SK-N-SH (cell line): ENCODE measurements at places on chromosomes 6 and 20.

- no peaks in the 10 kb centered on the region for H3K4me1 ChIP-seq
- no peak overlapping the region for H3K27ac ChIP-seq
- DNase-seq, result no peak
- H3K4me3 ChIP-seq, result no peak overlapping the region
- H3K36me3 ChIP-seq, result no peaks in the 10 kb centered on the region
Measured at GRCh38 chr6:155024391-155025027, 29.4 kb downstream of the TIAM2 start.

- DNase-seq, result no peak
- H3K4me1 ChIP-seq, result peaks cover 22% of the 10 kb centered on the region; the same call in 1 of the 2 replicates
- no peak overlapping the region for H3K4me3 ChIP-seq
- peak overlapping the region; percentile 88 for H3K27ac ChIP-seq
Measured at GRCh38 chr20:8388707-8389106, 256.6 kb downstream of the PLCB1 start.

DNA sequence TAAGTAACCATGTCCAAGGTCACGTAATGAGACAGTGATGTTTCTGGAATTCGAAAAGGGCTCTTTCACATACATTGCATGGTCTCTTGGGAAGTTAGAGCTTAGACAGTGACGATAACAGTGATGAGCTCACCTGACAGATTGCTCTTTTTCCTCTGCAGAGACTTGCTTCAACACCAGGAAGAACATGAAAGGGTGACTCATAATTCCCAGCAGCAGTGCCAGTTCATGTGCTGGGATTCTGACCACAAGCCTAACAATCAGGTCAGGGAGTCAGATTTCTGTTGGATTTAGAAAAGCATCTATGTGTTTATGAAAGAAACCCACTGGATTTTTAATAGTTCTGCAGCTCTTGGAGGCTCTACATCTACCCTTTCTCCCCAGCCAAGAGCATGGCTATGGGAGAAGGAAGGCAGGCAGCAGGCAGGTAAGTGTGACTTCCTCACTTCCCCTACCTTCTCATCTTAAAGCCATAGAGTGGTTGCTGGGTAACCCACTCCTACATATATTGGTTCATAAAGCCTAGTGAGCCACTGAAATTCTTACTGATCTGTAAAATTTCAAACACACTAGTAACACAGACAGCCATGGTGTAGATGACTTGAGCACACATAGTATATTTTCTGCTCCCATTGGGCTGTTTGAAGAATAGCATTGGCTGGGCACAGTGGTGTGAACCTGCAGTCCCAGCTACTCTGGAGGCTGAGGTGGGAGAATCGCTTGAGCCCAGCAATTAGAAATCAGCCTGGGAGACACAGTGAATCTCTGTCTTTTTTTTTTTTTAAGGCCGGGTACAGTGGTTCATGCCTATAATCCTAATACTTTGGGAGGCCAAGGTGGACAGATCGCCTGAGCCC, 44.4 kb upstream of the LOC128125822 start:
- H3K4me1 ChIP-seq, result no peaks in the 10 kb centered on the region; the same call in 1 of the 2 replicates
- no peaks in the 10 kb centered on the region for H3K36me3 ChIP-seq
- H3K27me3 ChIP-seq, result no peaks in the 10 kb centered on the region
- peak overlapping the region; percentile 8; the same call in 1 of the 2 replicates for H3K27ac ChIP-seq
- no peak for DNase-seq

DNA sequence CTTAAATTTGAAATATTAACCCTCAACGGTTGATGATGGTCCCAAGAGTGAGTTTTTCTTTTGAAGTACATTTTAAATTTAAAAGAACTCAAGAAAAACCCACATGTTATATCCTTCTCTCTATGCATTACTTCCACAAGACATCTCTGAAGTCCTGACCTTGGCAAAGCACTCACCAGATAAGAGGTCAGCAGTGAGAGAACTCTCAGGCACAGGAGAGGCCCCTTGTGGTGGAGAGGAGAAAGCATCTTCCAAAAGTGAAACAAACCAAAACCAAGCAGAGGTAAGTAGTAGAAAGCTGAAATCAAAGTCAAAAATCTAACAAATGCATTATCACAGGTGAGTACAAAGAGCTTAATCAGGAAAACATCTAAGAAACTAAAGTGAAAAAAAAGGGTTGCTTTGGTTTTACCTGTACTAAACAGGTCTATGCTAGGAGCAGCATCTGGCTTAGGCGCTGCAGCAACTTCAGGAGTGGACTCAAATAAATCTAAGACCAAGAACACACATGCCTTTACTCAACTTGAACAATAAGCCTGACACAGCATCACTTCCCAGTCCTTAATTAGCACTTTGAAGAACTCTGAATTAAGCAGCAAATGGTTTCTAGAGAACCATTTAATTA, 80.5 kb downstream of the PRSS35 start:
- no peaks in the 10 kb centered on the region for H3K27me3 ChIP-seq
- DNase-seq, result peak; percentile 22
- H3K27ac ChIP-seq, result no peak overlapping the region
- H3K4me1 ChIP-seq, result no peaks in the 10 kb centered on the region
- H3K36me3 ChIP-seq, result no peaks in the 10 kb centered on the region
- H3K4me3 ChIP-seq, result no peak overlapping the region

DNA sequence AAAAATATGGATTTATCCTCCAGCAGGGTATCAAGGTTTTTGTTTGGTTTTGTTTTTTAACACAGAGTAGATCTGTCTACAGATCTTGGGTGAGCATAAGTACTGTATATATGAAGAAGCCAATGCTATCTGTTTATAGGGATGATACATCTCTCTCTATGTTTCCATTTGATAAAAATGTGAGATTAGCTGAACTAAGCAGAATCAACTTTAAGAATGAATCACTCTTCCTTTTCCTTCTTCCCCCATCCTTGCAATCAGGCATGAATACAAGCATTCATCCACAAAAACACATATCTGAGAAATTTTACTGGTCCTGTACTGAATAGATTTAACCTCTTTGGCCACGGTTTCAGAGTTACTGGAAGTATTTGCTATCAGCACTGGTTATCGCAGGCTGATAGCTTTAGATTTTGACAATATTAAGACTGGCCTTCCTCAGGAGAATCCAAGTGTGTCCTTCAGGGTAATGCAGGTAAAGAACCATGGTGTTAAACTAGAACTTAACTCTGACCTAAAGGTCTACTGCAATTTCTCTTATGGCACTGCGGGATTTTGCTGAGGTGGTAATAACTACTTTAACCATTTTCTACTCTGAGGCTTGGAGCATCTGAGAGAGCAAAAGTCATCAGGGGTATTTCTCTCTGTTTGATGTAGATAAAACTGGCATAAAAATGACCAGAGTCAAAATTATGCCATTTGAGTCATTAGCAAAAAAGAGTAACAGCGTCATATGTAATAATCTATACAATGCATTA, 1.5 kb downstream of the SNAP25 start:
- no peaks in the 10 kb centered on the region for H3K4me1 ChIP-seq
- no peaks in the 10 kb centered on the region for H3K36me3 ChIP-seq
- H3K4me3 ChIP-seq, result peak overlapping the region; percentile 69
- peak overlapping the region; percentile 87 for H3K27ac ChIP-seq
- DNase-seq, result no peak

GRCh38 chr6:87078983-87079616, 15.8 kb downstream of the CGA start:
- H3K27ac ChIP-seq, result no peak overlapping the region
- peak overlapping the region; percentile 24; the same call in 1 of the 2 replicates for H3K4me3 ChIP-seq
- peak; percentile 69 for DNase-seq

DNA sequence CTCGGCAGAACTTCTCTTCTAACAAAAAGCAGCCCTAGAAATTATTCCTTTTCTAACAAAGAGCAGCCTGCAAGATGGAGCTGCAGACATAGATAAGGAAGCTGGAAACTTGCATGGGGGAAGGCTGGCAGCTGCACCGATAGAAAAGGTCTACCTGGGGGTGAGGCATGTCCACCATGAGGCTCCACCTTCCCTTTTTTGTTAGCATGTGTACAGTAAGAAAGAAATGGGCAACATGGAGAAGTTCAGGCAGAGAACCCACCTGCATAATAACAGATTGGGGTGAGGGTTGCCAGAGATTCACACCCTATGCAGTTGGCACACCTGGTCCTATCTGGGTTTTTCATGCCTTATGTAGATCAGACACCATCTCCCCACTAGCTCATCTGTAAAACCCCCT, 25.4 kb downstream of the ZNF311 start:
- H3K27ac ChIP-seq, result no peak overlapping the region
- no peaks in the 10 kb centered on the region for H3K27me3 ChIP-seq
- peaks cover 5% of the 10 kb centered on the region; the same call in 1 of the 2 replicates for H3K4me1 ChIP-seq

DNA sequence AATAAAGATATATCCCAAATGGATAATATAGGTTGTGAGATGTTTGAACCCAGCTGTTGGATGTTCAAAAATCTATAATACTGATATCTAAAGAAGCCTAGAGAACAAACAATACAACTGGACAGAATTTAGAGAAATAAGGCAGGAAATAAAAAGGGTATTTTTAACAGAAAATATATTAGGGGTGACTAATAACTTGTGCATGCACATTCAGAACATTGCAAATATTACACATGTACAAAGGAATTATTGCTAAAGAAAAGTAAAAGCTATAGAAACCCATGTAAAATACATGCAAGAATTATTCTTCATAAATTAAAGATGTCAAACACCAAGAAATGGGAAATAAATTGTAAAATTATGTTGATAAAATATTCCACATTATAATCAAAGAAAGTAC, 32.7 kb upstream of the HCRTR2 start:
- no peak overlapping the region for H3K27ac ChIP-seq
- no peak for DNase-seq
- H3K4me1 ChIP-seq, result no peaks in the 10 kb centered on the region
- H3K27me3 ChIP-seq, result no peaks in the 10 kb centered on the region
- no peak overlapping the region for H3K4me3 ChIP-seq
- no peaks in the 10 kb centered on the region for H3K36me3 ChIP-seq

DNA sequence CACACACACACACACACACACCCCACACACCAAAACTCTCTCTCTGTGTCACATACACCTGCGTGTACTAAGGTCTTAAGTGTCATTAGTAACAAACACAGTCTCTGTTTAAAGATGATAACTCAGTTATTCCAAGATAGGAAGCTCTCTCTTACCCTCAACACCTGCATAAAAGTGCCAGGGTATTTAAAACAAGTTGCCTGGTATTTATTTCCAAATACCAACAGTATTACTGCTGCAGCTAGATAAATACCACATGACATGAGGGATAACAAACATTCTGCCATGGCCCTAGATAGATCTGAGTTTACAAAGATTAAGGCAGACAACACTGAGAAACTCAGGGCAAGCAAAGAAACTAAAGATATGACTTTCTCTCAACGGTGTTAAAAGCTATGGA, 118.5 kb downstream of the SIM1 start:
- H3K36me3 ChIP-seq, result no peaks in the 10 kb centered on the region
- H3K27me3 ChIP-seq, result no peaks in the 10 kb centered on the region
- H3K27ac ChIP-seq, result peak overlapping the region; percentile 62; the same call in 1 of the 2 replicates
- peak overlapping the region; percentile 19 for H3K4me3 ChIP-seq
- DNase-seq, result no peak

GRCh38 chr6:155171747-155172449, 91.9 kb upstream of the CLDN20 start:
- DNase-seq, result no peak
- H3K4me3 ChIP-seq, result no peak overlapping the region; the same call in 1 of the 2 replicates
- H3K27ac ChIP-seq, result peak overlapping the region; percentile 59; the same call in 1 of the 2 replicates
- no peaks in the 10 kb centered on the region for H3K36me3 ChIP-seq

DNA sequence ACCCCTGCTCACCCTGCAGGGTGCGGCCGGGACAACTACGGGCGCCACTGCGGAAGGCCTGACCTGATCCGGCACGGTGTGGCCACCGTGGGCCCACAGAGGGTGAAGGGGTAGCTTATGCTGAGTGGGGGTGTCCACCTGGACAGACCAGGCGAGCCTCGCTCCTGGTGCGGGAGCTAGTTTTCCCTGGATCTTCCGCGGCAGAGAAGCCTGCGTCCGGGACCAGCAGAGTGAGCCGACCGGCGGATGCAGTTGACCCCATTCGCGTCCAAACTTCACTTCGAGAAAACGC, 38.2 kb downstream of the NCR2 start:
- peaks cover 2% of the 10 kb centered on the region; the same call in 1 of the 2 replicates for H3K4me1 ChIP-seq
- no peaks in the 10 kb centered on the region for H3K36me3 ChIP-seq
- H3K27ac ChIP-seq, result no peak overlapping the region
- peak; percentile 27 for DNase-seq

DNA sequence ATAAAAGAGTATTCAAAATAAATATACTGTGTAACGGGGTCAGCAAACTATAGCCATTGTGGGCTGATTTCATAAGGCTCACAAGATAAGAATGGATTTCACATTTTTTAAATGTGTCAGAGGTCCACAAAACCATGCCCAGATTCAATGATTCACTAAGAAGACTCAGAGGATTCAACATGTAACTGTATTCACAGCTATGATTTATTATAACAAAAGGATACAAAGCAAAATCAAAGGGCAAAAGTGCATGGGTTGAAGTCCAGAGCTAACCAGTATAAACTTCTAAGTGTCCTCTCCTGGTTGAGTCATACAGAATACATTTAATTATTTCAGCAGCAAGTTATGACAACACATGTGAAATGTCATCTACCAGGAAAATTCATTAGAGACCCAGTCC, 49.2 kb downstream of the TBC1D32 start:
- H3K4me3 ChIP-seq, result no peak overlapping the region
- H3K4me1 ChIP-seq, result no peaks in the 10 kb centered on the region
- DNase-seq, result no peak
- H3K36me3 ChIP-seq, result peaks cover 7% of the 10 kb centered on the region
- no peaks in the 10 kb centered on the region for H3K27me3 ChIP-seq

- no peak for DNase-seq
- H3K36me3 ChIP-seq, result no peaks in the 10 kb centered on the region
- no peaks in the 10 kb centered on the region; the same call in 1 of the 2 replicates for H3K27me3 ChIP-seq
- no peak overlapping the region for H3K27ac ChIP-seq
- no peaks in the 10 kb centered on the region; the same call in 1 of the 2 replicates for H3K4me1 ChIP-seq
Measured at GRCh38 chr6:144334150-144334708, 49.1 kb downstream of the UTRN start.

DNA sequence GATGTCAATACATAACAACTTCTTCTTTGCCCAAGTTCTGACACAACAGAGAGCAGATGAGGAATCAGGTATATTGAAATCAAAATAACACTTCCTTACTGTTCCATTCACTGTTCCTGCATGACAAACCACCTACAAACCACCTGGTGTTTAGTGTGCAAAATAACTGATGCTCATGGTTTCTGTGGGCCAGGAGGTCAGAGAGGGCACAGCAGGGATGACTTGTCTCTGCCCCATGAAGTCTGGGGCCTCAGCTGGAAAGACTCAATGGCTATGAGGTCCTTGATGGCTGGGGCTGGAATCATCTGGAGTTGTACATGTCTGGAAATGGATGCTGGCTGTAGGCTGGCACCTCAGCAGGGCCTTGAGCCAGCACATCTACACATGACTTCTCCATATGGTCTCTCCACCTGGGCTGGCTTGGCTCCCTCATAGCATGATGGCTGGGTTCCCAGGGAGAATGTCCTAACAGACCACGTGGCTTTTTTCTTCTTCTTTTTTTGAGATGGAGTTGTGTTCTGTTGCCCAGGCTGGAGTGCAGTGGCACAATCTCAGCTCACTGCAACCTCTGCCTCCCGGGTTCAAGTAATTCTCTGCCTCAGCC, 7.4 kb upstream of the COX4I2 start:
- H3K27me3 ChIP-seq, result no peaks in the 10 kb centered on the region
- DNase-seq, result no peak
- H3K36me3 ChIP-seq, result no peaks in the 10 kb centered on the region
- H3K4me3 ChIP-seq, result no peak overlapping the region
- H3K27ac ChIP-seq, result peak overlapping the region; percentile 16; the same call in 1 of the 2 replicates
- peaks cover 6% of the 10 kb centered on the region; the same call in 1 of the 2 replicates for H3K4me1 ChIP-seq

- no peak overlapping the region for H3K27ac ChIP-seq
- no peaks in the 10 kb centered on the region; the same call in 1 of the 2 replicates for H3K4me1 ChIP-seq
- no peaks in the 10 kb centered on the region for H3K36me3 ChIP-seq
- no peak overlapping the region for H3K4me3 ChIP-seq
- no peaks in the 10 kb centered on the region for H3K27me3 ChIP-seq
Measured at GRCh38 chr6:20274137-20274536, 61.9 kb upstream of the MBOAT1 start.

- DNase-seq, result no peak
- H3K36me3 ChIP-seq, result no peaks in the 10 kb centered on the region
- peaks cover 18% of the 10 kb centered on the region; the same call in 1 of the 2 replicates for H3K4me1 ChIP-seq
- H3K27me3 ChIP-seq, result no peaks in the 10 kb centered on the region
Measured at GRCh38 chr20:62118113-62119043, 3.9 kb upstream of the LSM14B start.
